Astrocyte (in vitro differentiated cells and primary cell): ENCODE measurements at places on chromosomes 1 and 21. TPM values are rescaled to one million over a fixed set of nuclear protein-coding genes. Genes with fewer than 3 reads are reported as not detected.

Gene RUNX3
- 2.1 and 2.5 TPM in 2 replicates for total RNA-seq

Gene OPTC
- total RNA-seq = not detected in 2 replicates

Gene EFNA3
- total RNA-seq = 2.9 and 3.4 TPM in 2 replicates

Gene CD52
- 1.9 TPM in 1 of 2 replicates, not detected in the other for total RNA-seq

Gene OLFM3
- total RNA-seq = 0.11 TPM in 1 of 2 replicates, not detected in the other

Gene OVAAL
- not detected in 2 replicates for total RNA-seq

Gene TMEM51
- total RNA-seq = 6.9 TPM in 2 replicates

Gene CD84
- not detected in 2 replicates for total RNA-seq

Gene GOLT1A
- 0.50 and 0.65 TPM in 2 replicates for total RNA-seq

Gene AGT
- total RNA-seq = 1.2 and 3.0 TPM in 2 replicates

GRCh38 chr1:192604979-192605620, 29.5 kb downstream of the RGS1 start:
- peak; percentile 80 for DNase-seq

DNA sequence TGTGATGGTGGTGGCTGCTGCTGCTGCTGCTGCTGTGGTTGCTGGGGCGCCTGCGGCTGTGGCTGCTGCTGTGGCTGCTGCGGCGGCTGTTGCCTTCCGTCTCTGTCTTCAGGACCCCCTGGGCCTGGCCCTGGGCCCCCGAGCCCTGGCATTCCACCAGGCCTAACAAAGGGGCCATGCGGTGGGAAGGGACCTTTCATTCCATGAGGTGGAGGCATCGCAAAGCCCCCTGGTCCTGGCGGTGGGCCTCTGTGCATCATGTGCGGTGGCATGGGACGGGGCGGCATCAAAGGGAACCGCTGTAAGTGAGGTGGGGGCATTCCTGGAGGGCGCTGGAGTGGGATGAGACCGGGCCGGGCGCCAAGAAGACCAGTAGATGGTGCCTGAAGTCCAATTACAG, 12.4 kb downstream of the SOD1 start:
- no peak for DNase-seq

DNA sequence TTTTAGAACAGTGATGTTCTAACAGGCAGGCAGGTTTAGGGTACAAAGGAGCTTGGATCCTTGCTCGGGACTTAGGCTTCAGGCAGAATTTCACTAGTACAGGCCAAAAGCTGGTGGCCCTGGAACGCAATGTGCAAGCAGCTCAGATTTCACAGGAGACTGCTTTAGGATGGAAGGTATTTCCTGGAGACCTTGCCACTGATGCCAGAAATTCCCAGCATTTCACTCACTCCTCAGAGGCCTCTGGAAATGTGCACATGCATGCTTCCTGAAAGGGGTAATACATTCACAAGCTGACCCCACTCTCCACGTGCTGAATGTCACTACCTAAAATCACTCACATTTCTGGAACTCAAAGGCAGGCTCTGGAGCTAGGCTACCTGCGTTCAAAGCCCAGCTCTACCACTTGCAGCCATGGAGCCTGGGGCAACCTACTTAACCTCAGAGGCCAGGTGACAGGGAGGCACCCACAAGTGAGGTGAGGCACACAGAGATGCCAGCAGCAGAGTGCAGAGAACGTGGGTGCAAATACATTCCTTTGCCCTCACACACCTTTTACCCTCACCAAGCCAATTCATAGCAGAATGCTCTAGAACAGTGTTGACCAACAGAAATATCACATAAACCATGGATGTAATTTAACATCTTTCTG, 56.5 kb downstream of the CDC7 start:
- peak; percentile 37 for DNase-seq

DNA sequence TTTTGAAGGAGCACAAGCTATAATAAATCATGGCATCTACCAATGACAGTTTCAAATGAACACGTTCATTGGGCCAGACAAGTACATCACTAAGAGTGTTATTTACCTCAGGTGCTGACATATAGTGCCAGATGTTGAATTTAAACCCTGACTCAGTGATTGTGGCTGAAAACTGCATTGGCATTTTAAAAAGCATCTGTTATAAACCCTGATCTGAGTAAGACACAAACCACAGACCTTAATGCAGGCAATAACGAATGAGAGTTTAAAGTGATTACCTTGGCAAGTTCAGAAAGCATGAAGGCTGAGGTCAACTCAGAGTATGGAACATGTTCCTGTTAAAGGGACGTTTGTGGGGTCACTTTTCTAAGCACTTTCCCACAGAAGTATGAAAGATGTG, 865.1 kb upstream of the TMPRSS15 start:
- DNase-seq = no peak

GRCh38 chr1:85605484-85606413, 25.2 kb downstream of the CCN1 start:
- DNase-seq = no peak

GRCh38 chr1:7489586-7489985, 281.5 kb upstream of the VAMP3 start:
- DNase-seq = no peak

DNA sequence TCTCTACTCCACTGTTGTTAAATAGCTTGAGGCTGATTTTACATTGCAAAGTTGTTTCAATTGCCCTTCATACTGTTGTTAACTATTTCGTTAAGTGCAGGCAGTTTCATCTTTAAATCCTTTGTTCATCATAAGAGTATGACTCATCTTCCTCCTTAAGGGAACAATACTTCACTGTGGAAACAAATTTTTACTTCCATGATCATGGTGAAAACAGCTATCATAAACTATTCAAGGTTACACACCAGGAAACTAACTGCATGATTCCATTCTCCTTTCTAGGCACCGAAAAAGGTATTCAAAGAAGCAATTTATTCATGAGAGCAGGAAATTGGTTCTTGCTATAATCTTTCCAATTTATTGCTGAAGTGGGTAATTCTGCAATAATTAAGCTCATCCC, 593.2 kb downstream of the LRRIQ3 start:
- DNase-seq = peak; percentile 24

DNA sequence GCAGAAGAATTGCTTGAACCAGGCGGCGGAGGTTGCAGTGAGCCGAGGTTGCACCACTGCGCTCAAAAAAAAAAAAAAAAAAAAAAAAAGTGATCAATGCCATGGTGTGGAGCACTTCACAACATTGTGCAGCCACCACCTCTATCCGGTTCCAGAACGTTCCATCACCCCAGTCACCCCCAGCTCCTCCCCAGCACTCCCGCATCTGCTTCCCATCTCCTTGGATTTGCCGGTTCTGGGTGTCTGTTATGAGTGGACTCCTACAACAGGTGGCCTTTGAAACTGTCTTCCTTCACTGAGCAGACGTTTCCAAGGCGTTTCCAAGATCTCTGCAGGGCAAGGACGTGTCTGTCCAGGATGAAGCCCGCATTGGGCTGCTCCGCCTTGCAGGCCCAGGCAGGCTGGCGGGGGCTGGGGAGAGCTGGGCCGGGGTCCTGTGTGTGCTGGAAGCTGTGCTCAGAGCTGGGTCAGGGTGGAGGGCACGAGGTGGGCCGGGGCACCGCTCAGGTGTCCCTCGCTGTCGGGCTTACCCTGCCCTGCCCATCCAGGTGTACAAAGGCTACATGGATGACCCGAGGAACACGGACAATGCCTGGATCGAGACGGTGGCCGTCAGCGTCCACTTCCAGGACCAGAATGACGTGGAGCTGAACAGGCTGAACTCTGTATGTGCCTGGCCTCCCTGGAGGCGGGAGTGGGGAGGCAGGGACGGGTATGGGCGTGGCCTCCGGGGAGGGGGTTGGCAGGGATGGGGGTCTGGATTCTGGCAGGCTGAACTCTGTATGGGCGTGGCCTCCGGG, 14.9 kb upstream of the LRRC3 start:
- no peak for DNase-seq

- peak; percentile 56 for DNase-seq
Observed at GRCh38 chr1:84330125-84330984, 28.8 kb downstream of the SAMD13 start.

- DNase-seq = no peak
Observed at GRCh38 chr1:24151175-24151533, 8.2 kb upstream of the IL22RA1 start.

DNA sequence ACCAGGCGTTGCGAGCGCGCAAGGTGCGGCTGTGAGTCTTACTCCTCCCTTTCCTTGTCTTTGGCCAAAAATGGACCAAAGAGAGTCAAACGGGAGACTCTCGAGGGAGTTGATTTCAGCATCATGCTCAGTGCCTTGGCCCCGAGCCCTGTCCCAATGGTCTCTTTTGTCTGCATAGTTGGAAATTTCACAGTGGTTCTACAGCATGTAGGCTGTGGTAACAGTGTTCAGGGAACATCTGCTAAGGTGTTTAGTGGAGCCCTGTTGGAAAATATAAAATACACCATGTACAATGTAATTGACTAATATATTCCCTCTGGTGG, 2.7 kb downstream of the CACNA1E start:
- no peak for DNase-seq

DNA sequence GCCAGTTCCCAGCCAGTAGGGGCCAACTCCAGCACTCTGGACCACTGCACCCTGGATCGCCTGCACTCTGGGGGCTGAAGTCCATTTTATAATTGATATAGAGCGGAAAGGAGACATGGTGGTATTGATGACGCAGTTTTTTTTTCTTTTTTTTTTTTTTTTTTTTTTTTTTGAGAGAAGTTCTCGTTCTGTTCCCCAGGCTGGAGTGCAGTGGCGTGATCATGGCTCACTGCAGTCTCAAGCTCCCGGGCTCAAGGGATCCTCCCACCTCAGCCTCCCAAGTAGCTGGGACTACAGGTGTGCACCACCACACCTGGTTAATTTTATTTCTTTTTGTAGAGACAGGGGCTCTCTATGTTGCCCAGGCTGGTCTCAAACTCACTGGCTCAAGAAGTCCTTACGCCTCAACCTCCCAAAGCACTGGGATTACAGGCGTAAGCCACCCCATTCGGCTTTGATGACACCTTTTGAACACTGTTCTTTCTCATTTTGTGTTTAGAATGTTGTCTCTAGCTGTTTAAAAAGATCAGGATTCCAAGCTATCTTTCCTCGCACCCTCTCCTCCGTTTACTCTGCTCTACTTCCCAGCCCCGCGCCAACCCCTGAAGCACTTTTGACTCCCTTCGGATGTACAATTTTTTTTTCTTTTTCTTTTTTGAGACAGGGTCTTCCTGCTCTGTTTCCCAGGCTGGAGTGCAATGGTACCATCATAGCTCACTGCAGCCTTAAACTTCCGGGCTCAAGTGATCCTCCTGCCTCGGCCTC, 960 bp downstream of the MX2 start:
- no peak for DNase-seq

GRCh38 chr21:28793043-28793442, 199.6 kb downstream of the LTN1 start:
- no peak for DNase-seq

- DNase-seq = no peak
Observed at GRCh38 chr1:98044071-98044697, 123.3 kb upstream of the DPYD start.

GRCh38 chr1:233554037-233554436, 59.9 kb upstream of the KCNK1 start:
- peak; percentile 2 for DNase-seq

DNA sequence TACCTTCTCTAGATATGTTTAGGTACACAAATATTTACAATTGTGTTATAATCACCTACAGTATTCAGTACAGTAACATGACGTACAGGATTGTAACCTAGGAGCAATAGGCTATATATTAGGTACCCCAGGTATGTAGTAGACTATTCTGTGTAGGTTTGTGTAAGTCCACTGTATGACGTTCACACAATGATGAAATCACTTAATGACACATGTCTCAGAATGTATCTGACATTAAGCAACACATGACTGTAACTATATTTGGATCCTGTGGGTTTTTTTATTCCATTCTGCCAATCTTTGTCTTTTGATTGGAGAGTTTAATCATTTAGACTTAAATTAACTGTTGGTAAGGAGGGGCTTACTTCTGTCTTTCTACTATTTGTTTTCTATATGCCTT, 52.1 kb downstream of the STYXL2 start:
- no peak for DNase-seq

- peak; percentile 14 for DNase-seq
Observed at GRCh38 chr1:89802841-89803240, 18.0 kb upstream of the LRRC8D start.

DNA sequence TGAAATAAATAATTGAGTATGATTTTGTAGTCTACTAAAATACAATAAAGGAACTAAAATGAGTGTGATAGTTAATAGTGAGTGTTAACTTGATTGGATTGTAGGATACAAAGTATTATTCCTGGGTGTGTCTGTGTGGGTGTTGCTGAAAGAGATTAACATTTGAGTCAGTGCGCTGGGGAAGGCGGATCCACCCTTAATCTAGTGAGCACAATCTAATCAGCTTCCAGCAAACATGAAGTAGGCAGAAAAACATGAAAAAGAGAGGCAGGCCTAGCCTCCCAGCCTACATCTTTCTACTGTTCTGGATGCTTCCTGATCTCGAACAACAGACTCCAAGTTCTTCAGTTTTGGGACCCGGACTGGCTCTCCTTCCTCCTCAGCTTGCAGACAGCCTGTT, 1716.6 kb downstream of the MRPL39 start:
- no peak for DNase-seq

DNA sequence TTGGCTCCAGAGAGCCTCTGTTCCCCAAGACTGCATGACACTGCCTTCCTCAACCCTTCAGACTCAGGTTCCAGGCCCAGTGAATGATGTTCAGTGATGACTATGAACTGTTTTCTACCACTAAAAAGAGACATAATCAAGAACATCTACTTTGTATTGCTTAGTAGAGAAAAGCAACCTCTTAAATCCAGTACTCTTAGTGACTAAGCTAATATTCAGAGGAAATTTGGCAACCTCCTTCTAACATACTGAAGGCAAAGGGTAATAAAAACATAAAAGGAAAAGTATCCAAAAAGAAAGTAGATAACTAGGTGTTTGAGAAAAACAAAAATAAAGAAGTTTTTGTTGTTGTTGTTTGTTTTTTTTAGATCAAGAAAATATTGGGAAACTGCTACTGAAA, 153.3 kb upstream of the RUNX1 start:
- no peak for DNase-seq

GRCh38 chr1:185324118-185324517, 7.1 kb upstream of the IVNS1ABP start:
- DNase-seq = no peak
